NCI-H82 (cell line): ENCODE measurements at places on chromosomes 1 and 21.
A peak's percentile ranks its signal among the peaks of the same experiment; 100 is the strongest.

- DNase-seq, result no peak
Measured at GRCh38 chr1:90176530-90176929, 181.6 kb downstream of the ZNF326 start.

- no peak for DNase-seq
Measured at GRCh38 chr1:66527686-66528085, 6.3 kb upstream of the SGIP1 start.

DNA sequence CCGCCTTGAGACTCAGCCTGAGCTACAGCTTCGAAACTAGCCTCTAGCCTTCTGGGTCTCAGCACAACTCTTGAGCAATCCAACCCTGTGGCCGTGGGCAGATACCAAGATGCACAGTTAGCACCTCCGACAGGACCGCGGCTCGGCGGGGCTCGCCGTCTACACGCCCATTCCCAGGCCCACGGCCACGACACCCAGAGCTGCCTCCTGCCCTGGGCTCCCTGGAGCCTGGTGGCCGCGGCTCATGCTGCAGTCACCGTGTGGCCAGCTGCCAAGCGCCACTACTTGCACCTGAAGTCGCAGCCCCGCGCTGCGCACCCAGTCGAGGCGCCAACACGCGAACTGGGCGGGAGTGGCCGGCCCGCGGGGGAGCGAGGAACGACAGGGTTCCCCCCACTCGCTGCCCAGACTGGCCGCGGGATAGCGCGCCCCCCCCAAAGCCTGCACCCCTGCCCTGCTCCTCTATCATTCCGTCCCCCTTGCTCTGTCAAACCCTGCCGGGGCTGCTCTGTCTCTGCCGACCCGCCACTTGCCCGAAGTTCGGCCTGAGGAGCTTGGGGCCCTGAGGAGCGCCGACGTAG lies 729 bp upstream of the CDCA8 start:
- DNase-seq, result peak; percentile 59

DNA sequence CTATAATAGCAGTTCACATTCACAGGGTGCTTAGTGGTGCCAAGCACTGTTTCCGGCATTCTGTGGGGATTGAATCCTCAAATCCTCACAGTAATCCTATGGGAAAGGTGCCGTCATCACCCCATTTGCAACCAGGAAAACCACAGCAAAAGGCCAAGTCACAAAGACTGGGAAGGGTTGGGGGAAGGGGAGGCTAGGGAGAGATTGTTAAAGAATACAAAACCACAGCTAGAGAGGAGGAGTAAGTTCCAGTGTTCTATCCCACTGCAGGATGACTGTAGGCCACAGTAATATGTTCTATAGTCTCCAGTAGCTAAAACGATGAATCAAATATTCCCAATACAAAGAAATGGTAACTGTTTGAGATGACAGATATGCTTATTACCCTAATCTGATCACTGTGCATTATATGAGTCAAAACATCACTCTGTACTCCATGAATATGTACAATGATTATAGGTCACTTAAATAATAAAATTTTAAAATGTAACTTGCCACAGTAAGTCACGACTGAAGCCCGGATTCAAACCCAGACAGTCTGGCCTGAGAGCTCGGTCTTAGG lies 256.8 kb downstream of the TOMM20 start:
- DNase-seq, result peak; percentile 73

GRCh38 chr1:186738926-186739325 lies 58.7 kb upstream of the PTGS2 start:
- peak; percentile 12 for DNase-seq
